ENCODE measurements at places on chromosomes 4 and X. TPM values are rescaled to one million over a fixed set of nuclear protein-coding genes. Genes with fewer than 3 reads are reported as not detected.

NHS gene
- 7.3 TPM for total RNA-seq

ARX gene
- not detected for total RNA-seq

CLIC2 gene
- 3.1 TPM for total RNA-seq

CDKL2 gene
- total RNA-seq: 34.6 TPM

FRG2 gene
- not detected for total RNA-seq

MAOA gene
- total RNA-seq: 11.3 TPM

NDP gene
- 18.7 TPM for total RNA-seq

CFAP47 gene
- 6.8 TPM for total RNA-seq

TMEM156 gene
- 0.09 TPM for total RNA-seq

PABPC5 gene
- total RNA-seq: 11.0 TPM

SULT1B1 gene
- 0.64 TPM for total RNA-seq

TMEM175 gene
- total RNA-seq: 23.3 TPM

IBSP gene
- 0.27 TPM for total RNA-seq

GPM6B gene
- total RNA-seq: 308 TPM

TMSB15C gene
- 38.4 TPM for total RNA-seq

HHIP gene
- total RNA-seq: 10.6 TPM

KDR gene
- total RNA-seq: 17.7 TPM

JAKMIP1 gene
- 10.7 TPM for total RNA-seq

EREG gene
- total RNA-seq: 1.8 TPM

TACR3 gene
- total RNA-seq: 0.45 TPM

LRIT3 gene
- total RNA-seq: 0.36 TPM

STARD8 gene
- 3.7 TPM for total RNA-seq

CHRDL1 gene
- total RNA-seq: 24.4 TPM

GJB1 gene
- total RNA-seq: not detected

MCTS1 gene
- total RNA-seq: 29.5 TPM

CRMP1 gene
- 278 TPM for total RNA-seq

ITGB1BP2 gene
- total RNA-seq: 3.0 TPM

FAM193A gene
- 27.9 TPM for total RNA-seq

MAGEA8 gene
- not detected for total RNA-seq

LRRC66 gene
- total RNA-seq: 1.8 TPM
